ENCODE measurements at places on chromosomes 13 and 19. TPM values are rescaled to one million over a fixed set of nuclear protein-coding genes. Genes with fewer than 3 reads are reported as not detected.

Gene FCER2
- total RNA-seq = 0.20 TPM

Gene RNF225
- total RNA-seq = 1.2 TPM

Gene RHPN2
- 33.3 TPM for total RNA-seq

Gene ASPDH
- not detected for total RNA-seq

Gene DCT
- 0.12 TPM for total RNA-seq

Gene OLFM4
- 0.12 TPM for total RNA-seq

Gene ZNF486
- total RNA-seq = not detected

Gene ELSPBP1
- total RNA-seq = not detected

Gene RFPL4A
- total RNA-seq = not detected

Gene ZNF536
- total RNA-seq = not detected

Gene SIGLEC5
- not detected for total RNA-seq

Gene PGLYRP2
- not detected for total RNA-seq

Gene URAD
- total RNA-seq = not detected

Gene LGALS7
- not detected for total RNA-seq

Gene CEACAM21
- total RNA-seq = 0.25 TPM

Gene SCAMP4
- total RNA-seq = 63.3 TPM

Gene KIR2DL1
- total RNA-seq = not detected

Gene RFX1
- total RNA-seq = 16.3 TPM

Gene MIR17HG
- total RNA-seq = 10.3 TPM

Gene NMRK2
- total RNA-seq = not detected

All from HCT116 (cell line).